Activated T-cell treated with anti-CD3 and anti-CD28 coated beads for 48 hours (primary cell): ENCODE measurements at places on chromosomes 1 and 21.

GRCh38 chr21:43294194-43294902 is 125.5 kb downstream of the CRYAA start:
- DNase-seq = no peak

DNA sequence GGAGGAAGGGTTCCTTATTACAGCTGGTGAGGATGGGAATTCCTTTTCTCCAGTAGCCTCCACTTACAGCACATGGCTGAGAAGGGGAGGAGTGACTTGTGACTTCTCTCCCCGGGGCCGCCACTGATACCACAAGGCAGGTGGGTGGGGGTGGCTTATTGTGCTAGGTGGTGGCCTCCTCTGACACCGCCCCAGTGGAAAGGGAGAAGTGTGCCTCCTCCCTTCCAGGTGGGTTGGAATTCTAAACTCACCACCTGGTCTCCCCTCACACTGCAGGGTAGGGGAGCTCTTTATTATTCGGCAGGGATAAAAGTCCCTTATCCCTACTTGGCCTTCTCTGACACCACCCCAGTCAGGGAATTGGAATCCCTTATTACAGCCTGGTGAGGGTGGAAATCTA is 89.5 kb downstream of the CCDC30 start:
- DNase-seq = no peak

DNA sequence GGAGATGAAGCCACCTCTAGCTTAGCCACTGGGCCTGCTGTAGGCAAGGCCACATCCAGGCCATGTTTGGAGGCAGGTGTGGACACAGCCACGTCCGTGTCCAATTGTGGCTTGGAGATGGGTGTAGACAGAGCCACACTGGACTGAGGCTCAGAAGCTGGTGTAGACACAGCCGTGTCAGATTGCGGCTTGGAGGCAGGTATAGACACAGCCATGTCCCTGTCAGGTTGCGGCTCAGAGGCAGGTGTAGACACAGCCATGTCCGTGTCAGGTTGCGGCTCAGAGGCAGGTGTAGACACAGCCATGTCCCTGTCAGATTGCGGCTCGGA is 2.2 kb downstream of the PERM1 start:
- no peak for DNase-seq

GRCh38 chr1:169495916-169496315 is 10.2 kb upstream of the SLC19A2 start:
- DNase-seq = no peak

DNA sequence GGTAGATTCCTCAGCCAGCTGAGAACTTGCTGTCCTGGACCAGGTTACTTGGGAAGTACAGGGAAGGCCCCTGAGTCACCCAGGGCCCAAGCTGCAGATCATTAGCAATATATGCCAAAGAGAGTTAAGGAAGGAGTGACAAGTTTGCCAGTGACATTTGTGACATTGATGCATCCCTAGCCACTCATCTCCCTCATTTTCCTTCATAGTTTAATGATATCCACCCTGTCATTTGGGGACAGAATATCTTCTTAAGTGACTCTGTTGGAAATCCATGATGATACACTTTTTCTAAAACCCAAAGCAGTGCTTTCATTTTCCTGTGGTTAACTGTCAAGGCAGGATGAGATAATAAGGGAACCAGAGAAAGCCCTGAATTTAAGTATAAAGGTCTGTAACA is 3.2 kb downstream of the TNN start:
- DNase-seq = no peak

DNA sequence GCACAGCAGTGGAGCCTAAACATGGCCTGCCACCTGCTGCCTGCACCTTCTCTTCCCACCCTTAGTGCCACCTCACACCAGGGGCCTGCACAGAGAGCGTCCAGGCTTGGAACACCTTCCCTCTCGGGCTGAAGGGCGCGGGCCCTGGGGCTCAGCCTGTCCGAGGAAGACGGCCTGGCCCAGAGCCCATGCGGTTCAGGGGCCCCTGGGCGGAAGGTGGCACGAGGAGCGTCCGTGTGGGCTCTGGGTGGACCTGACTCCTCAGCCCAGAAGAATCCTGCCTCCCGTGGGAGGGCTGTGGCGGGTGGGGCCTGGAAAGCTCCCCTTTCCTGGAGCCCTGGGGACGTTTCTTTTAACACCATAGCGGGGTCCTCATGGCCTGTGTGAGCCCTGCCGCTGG is 19.4 kb downstream of the DFFB start:
- DNase-seq = no peak

- DNase-seq = no peak
These were observed 22.7 kb upstream of the CD55 start for GRCh38 chr1:207298636-207299398.

DNA sequence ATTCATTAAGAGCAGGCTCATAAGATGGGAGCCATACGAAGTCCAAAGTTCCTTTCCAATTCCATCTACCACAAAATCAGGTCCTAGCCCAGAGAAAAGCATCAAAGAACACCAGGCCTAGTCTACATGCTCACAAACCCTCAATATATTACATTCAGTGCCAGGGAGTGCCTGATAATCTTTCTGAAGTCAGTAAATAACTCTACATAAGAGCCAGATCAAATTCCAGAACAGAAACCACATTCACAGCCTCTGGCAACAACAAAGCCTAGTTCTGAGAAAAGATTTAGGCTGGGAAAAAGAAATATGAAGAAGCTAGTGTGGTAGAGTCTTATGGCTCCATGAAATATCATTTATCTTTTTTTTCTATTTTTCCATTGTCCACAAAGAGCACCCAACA is 40.5 kb upstream of the RBBP5 start:
- no peak for DNase-seq

DNA sequence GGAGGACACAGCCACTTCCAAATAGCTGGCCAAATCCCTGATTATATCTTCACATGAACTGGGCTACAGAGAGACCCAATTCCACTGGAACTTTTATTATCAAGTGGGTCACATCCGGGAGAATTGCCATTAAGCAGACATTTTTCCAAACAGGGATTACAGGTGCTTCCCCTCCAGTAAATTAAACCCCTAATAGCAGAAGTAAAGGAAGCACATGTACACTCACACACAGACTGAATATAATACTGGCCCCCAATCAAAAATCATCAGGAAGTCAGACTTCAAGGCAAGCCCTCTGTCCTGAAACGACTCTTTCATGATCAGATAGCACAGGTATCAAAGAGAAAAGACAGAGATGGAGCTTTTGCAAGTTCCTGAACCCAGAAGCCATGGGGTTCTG is 118.6 kb upstream of the PPP2R5A start:
- DNase-seq = no peak
